ENCODE measurements at places on chromosomes 7 and 10.

DNA sequence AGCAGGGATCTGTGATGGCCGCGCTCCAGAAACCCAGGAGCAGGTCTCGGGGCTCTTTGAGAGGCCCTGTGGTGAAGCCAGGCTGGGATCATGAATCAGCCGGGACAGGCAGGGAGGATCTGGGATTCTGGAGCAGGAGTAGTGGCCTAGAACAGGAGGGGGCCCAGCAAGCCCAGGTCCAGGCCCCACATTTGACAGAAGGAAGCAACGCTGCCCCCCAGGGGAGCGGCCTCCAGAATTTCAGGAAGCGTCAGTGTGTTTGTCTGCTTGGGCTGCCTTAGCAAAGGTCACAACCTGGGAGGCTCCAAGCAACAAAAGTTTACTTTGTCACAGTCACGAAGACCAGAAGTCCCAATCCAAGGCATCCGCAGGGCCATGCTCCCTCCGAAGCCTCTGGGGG is 36.8 kb downstream of the CLRN3 start:
- DNase-seq, result no peak

GRCh38 chr10:91520661-91521060 is 110.5 kb downstream of the HECTD2 start:
- no peak for DNase-seq

- no peak for DNase-seq
Measured at GRCh38 chr10:70163448-70163847, 6.9 kb downstream of the SAR1A start.

- DNase-seq, result no peak
Measured at GRCh38 chr10:75978213-75978612, 546.8 kb downstream of the LRMDA start.

- no peak for DNase-seq
Measured at GRCh38 chr7:1961701-1962276, 271.0 kb downstream of the MAD1L1 start.

- DNase-seq, result no peak
Measured at GRCh38 chr10:131872827-131873375, 27.9 kb upstream of the PPP2R2D start.

DNA sequence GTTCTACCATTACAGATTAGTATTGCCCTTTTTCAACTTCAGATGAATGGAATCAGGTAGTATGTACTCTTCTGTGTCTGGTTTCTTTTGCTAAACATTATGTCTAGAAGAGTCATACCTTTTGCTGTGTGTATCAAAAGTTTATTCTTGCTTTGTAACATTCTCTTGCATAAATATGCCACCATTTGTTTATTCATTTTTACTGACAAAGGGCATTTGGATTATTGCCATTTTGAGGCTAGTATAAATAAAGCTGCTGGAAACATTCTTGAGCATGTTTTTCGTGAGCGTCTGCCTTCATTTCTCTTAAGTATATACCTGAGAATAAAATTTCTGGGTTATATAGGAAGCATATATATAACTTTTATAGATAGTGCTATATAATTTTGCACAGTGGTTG is 121.7 kb upstream of the CSTF2T start:
- DNase-seq, result no peak

- DNase-seq, result no peak
Measured at GRCh38 chr10:42646687-42647640, 8.6 kb upstream of the ZNF33B start.

DNA sequence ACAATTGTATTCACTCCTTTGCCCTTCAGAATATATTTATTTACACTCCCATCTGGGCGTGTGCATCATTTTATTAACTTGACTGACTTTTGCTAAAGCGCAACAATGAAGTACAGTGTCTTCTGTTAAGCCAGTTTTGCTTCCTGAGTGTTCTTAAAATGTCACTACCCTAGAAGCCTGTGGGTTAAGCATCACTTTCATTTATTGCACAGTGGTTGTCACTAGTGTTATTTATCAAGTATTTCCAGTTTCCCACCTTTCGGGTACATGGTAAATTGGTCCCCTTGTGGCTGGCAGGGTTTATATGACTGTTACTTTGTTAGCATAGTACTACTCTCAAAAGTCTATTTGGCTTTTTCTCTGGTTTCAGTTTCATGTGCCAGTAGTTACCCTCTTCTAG is 3.3 kb downstream of the HILPDA start:
- no peak for DNase-seq

DNA sequence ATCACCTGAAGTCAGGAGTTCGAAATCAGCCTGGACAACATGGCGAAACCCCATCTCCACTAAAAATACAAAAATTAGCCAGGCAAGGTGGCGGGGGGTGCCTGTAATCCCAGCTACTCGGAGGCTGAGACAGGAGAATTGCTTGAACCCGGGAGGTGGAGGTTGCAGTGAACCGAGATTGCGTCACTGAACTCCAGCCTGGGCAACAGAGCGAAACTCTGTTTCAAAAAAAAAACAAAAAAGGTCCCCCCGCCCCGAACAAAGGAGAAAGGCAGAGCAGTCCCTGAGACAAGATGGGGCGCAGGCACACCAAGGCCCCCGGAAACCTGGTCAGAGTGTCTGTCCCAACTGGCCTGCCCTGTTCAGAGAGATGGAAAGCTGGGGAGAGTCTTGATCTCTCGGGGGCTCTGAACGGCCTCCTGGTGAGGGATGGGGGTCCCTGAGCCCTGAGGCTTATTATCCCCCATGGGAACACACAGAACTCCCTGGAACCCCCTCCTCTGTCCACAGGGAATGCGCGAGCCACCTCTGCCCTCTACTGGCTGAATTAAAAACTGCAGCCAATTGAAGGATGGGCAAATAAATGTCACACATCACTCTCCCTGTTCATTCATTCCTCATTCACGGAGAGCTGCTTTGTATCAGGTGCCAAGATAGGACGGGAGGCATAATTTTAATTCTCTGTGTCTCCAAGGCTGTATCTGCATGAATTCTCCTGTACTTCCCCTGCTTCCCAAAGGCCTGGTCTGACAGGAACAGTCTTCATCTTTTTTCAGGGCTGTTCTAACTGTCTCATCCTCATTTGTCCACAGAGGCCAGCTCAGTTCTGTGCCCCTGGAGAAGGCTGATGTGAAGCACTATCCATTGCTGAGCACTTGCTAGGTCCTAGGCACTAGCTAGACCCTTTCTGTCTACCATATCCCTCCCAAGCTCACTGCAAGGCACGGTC is 28.9 kb downstream of the MAT1A start:
- DNase-seq, result no peak

GRCh38 chr7:66683770-66684123 is 55.1 kb downstream of the KCTD7 start:
- no peak for DNase-seq

DNA sequence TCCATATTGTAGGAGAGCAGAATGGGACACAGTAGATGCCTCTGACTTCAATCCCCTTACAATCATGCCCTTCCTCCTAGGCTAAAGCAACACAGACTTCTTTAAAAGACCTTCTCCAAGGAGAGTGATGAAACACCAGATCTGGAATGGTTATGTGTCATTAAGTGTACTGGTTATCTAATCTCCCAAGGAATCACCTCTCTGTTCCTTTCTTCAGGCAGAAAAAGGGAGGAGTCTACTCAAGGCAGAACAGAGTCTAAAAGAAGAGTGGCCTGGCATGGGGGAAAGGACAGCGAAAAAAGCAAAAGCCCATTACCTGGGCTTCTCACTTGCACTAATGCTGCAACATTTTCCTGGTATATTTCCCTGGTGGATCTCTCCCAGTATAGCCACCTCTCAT is 2.9 kb downstream of the ELMO1 start:
- DNase-seq, result no peak

- no peak for DNase-seq
Measured at GRCh38 chr7:832167-832967, at the start of gene SUN1. Gene SUN1, plus strand, starts transcription at chr7:832476. Its CDS starts 49 bp downstream, at chr7:832525.

- no peak for DNase-seq
Measured at GRCh38 chr10:128429835-128430513, 303.8 kb upstream of the MKI67 start.

DNA sequence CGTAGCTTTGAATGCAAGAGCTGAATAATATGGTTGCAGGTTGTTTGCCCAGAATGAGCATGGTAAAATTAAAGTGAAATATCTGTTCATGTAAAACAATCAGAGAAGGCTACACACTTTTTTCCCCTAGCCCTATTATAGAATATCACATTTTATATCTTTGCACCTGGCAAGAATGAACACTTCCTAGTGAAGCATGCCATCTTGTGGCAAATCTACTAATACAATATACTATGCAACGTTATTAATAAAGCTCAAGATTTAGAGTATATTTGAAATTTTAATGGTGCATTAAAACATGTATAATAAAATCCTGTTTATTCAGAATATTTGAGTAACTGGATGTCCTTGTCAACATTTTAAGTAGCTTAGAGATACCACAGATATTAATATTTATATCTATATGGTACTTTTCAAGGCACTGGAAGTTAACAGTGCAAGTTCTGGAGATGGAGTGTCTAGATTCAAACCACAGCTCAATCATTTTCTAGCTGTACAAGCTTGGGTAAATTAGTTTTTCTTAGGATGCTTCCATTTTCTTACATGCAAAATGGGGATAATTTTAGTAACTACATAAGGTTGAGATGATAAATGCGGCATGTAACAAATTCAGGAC is 643.1 kb upstream of the SEMA3D start:
- no peak for DNase-seq

- DNase-seq, result no peak
Measured at GRCh38 chr7:157427811-157428553, 91.2 kb downstream of the DNAJB6 start.

GRCh38 chr10:128274938-128275337 is 148.7 kb upstream of the MKI67 start:
- no peak for DNase-seq

GRCh38 chr10:81031774-81032173 is 494.1 kb downstream of the SH2D4B start:
- DNase-seq, result no peak

DNA sequence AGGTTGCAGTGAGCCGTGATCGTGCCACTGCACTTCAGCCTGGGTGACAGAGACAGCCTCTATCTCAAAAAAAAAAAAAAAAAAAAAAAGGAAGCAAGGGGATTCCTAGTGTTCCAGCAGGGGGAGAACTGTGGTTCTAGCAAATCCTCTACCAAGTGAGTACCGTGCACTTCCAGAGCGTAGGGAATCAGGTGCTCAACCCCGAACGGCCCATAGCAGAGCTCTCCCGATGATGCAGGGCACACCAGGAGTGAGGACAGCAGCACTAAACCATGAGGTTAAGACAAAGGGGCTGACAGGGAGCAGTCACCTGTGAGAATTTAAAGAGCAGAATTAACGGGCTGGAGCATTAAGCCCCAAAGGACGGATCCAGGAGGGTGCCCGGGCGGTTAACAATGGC is 173.6 kb downstream of the PTPRN2 start:
- DNase-seq, result no peak

- DNase-seq, result no peak
Measured at GRCh38 chr10:124433461-124433860, 14.7 kb upstream of the OAT start.

DNA sequence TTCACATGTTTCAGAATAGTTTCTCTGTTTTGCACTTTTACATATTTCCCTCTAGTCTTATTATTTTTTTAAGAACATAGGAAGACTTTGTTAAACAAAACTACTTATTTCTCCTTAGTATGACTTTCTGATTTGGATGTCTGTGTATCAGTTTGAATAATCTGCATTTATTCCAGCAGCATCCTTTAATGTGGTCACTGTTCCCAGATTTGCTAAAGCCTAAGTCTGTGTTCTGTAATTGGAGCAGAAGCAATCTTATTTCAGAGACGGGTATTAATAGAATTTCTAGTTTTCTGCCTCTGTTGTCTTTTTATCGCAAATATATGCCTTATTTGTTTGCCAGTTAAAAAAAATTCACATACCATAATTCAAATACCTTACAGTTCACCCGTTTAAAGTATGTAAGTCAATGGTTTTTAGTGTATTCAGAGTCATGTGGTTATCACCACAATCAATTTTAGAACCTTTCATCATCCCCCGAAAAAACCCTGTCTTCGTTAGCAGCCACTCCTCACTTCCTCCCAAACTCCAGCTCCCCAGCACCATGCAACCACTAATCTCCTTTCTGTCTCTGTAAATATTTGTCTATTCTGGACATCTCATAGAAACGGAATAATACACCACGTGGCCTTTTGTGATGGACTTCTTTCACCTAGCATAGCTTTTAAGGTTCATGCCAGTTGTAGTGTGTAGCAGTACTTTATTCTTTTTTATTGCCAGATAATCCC is 58.7 kb downstream of the INPP5F start:
- peak; percentile 69 for DNase-seq

GRCh38 chr10:17905491-17905890 is 46.2 kb upstream of the SLC39A12 start:
- no peak for DNase-seq

DNA sequence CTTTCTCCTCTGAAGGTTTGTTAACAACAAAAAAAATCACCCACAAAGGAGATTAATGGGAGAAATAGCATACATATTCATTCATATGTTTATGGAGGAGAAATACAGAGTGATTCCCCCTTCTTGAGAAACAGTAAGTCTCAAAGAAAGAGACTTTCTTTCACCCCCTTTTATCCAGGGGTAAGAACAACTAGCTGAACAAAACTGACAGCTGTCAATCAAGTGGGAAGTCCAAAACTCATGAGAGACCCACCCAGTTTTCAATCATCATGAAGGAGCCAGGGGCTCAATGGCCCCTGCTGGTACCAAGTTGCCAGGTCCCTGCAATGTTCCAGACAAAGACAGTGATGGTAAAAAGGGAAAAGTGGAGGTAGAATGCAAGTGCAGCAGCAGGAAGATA is 1.9 kb upstream of the CYP3A43 start:
- DNase-seq, result no peak

DNA sequence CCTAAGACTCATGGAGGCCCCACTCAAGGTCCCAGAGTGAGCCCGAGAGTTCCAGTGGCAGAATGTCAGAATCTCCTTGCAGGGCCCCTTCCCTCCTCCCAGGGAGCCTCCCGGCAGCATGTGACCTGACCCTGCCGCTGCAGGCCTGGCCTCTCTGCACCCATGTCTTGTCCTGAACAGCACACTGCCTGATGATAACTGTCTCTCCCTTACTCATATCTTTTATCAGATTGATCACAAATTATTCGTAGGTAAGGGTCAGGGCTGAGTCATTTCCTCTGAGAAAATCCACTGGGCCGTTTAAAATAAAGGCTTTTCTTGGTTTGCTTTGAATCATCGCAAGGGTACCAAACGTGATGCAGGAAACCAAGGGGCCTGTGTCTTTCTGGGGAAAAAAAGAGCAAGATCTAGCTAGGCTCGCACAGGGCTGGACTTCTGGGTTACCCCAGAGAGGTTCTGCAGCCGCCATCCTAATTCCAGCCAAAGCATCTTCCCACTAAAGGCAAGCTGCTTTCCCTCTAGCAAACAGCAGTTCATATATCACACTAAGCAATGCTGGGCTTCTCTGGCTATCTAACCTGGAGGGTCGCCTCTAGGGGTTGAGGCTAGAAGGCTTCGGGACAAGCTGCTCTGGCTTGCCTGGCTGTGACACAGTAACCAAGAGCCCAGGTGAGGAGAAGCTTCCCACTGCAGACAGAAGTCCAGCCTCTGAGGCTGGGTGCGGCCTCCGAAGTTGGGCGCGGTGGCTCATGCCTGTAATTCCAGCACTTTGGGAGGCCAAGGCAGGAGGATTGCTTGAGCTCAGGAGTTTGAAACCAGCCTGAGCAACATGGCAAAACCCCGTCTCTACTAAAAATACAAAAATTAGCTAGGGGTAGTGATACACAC is 104.9 kb downstream of the SPDYE5 start:
- no peak for DNase-seq

All from SIG-M5 (cell line).